ENCODE measurements at places on chromosomes 13 and 19.

DNA sequence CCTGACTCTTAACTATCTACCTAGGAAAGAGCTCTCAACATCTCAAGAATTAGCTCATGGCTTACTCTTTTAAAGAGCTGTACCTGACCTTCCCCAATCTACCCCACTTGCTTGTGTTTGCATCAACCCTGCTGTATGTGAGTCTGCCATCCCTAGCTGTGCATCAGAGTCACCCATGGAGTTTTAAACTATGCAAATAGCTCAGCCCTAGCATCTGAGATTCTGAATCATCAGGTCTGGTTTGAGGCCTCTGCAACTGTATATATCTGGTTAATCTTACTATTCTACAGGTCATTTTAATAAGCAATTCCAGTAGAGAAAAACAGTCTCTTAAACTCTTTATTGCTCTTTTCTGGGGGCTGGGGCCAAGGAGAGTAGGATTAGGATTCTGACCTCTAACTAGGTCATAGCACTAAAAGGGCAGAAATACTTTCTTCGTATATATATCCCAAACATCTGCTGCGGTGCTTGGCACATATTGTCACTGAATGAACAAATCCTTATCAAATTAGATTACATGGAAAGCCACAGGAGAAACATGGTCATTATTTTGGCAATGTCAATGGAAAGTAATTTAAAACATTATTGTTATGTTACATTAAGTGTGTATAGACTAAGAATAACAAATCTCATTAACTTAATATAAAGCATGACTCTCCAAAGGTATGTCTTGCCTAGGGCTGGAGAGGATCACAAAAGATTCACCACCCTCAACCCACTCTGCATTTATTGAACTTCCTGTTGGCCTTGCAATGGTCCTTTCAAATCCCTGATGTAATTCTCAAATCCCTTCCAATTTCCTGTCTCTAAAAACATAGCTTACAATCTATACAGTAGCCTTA is 232.2 kb downstream of the DACH1 start:
- no peak for DNase-seq

DNA sequence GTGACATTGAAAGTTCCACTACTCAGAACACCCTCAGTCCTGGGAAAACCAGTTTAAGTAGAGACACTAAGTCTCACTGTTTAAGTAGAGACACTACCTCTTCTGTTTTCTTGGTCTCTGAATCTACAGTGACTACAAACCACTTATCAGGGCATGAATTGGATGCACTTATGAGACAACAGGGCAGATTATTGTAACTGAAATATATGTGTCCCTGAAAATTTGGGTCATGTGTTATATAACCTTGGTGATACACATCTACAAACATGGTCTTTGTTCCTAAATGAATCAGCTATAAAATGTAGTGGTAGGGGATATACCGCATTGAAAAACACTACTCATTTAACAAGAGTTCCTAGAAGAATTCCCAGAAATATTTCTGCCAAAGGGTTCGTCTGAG is 55.7 kb downstream of the SERP2 start:
- DNase-seq: no peak

DNA sequence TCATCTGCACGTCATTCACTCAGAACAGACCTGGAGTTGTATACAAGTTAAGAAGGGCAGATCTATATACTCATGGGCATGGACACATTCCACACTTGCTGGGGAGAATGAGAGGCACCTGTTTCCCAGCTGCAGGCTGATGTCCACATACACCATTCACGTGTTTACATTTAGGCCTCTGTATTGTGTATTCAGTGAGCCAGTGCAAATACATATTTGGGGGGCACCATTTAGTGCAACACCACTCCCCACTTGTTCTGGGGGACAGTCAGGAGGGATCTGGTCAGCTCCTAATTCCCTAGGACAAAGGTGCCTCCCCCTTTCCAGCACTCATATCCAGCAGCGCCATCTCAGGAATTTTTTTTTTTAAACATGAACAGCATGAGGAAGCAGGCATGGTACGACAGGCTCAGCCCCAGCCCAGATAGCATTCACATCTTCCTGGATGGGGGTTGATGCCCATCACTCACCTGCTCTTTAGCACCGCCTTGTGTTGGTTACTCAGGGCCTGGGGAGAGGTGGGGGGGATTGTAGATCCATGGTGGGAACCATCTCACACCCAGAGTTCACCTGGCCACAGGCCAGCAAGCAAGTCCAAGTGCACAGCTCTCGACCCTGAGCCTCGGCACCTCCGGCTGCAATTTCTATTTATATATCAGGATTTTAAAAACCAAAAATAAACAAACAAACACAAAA is 56.9 kb upstream of the ZNF254 start:
- DNase-seq: no peak

GRCh38 chr19:33795370-33796163 is 1.1 kb upstream of the KCTD15 start:
- no peak for DNase-seq

GRCh38 chr13:48258430-48258829 is 25.4 kb downstream of the ITM2B start:
- DNase-seq: no peak

DNA sequence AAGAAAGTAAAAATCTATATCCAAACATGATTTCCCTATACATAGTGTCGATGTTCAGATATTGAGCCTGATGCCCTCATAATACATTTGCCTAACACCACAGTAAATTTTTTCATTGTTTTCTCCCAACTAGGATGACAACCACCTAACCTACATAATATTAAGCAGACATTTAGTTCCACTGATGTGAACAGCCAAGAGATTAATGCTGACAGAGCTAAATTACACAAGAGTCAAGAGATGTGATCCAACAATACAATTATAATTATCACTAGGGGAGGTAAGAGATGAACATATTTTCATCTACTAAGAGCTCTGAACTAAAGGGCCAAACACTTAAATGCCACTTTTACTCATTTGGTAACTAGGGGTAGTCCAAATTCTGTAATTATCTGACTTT is 145.9 kb downstream of the DACH1 start:
- DNase-seq: no peak

- DNase-seq: no peak
Observed at GRCh38 chr19:46133777-46134241, 9.3 kb upstream of the IGFL3 start.

DNA sequence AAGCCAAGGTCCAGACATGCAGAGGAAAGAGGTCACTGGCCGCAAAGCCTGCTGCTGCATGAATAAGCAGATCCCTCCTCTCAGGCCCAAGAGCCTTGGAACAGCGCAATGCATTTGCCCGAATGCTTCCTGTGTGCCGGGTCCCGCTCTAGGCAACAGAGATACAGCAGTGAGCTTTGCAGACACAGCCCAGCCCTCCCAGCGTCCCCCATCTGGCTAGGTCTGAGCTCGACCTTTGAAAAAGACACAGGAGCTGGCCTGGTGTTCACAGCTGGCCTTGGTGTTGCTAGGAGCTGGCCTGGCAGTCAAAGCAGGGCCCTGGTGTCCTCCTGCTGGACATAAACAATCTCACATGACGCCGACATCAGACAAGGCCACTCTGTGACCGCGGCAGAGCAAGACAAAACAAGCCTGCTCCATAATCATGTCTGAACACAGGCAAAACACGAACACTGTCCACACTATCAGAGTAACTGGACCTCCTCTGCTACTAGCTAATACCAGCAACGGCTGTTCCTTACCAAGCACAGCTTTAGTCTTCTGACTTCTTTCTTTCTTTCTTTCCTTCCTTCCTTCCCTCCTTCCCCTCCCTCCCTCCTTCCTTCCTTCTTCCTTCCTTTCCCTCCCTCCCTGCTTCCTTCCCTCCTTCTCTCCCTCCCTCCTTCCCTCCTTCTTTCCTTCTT is 5.7 kb upstream of the PEX11G start:
- DNase-seq: no peak

- no peak for DNase-seq
Observed at GRCh38 chr13:100581030-100581429, 7.6 kb downstream of the GGACT start.

DNA sequence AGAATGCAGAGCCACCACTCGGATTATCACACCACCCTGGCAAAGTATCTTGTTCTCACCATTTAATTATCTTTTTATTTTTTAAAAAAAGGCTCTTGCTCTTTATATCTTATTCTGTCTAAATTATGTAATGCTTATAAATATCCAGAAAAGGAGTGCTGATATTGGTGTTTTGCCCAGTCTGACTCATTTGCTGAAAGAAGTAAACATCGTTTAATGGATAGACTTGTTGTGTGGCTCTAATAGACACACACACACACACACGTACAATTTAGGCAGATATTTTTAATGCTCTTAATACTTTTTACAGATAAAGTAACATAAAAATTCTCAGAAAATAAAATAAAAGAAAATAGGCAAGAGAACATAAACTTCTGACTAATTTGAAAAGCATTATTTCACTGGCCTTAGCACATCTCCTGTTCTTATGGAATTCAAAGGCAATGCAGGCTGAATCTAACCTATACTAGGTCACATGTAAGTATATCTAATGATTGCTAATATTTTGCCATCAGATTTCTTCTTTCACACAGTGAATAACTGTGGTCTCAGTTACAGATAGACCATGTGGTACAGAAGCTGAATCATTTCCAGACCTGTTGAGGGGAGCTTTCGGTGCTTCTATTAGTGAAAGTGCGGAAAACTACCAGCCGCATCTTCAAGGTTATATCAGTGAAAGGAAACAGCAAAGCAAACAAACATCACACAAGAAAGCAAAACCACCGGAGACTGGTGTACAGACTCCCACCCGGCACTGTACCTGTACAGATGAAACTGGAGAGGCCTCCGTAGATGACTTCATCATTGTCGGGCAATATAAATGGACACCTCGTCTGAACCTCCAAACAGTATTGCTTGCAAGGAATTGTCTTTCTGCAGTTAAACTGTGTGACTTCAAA is 642.1 kb upstream of the ARGLU1 start:
- no peak for DNase-seq
